ENCODE measurements at places on chromosomes 12 and 14.

- DNase-seq: peak; percentile 33
Observed at GRCh38 chr12:30985814-30986452, 59.4 kb downstream of the TSPAN11 start.

DNA sequence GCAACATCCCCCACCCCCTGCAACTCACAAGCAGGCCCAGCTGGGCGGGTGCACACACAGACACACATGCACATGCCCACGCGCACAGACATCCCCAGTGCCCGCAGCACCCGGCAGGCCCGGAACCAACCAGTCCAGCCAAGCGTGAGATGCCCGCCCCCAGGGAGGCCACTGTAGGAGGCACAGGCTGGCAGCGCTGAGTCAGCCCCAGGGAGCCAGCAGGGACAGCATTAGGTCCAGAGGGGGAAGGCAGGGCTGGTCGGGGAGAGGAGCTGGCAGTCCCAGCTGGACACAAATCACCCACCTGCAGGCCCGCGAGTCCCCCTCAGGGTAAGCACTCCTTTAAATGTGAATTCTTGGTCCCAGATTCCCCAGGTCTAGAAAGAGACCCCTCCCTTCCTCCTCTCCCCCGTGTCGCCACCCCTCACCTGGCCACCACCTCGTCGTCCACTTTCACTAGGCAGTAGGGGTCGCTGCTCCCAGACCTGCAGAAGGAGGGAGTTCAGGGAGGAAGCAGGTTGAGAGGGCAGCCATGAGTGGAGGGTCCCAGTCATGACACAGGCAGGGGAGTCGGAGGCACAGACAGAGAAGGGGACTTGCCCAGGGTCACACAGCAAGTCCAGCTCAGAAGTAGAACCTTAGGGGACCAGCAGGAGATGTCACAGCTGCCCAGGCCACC is 5.0 kb downstream of the RASAL1 start:
- no peak for DNase-seq

- no peak for DNase-seq
Observed at GRCh38 chr12:49976557-49976956, 3.8 kb downstream of the AQP6 start.

- no peak for DNase-seq
Observed at GRCh38 chr12:71671311-71671710, 7.2 kb downstream of the THAP2 start.

DNA sequence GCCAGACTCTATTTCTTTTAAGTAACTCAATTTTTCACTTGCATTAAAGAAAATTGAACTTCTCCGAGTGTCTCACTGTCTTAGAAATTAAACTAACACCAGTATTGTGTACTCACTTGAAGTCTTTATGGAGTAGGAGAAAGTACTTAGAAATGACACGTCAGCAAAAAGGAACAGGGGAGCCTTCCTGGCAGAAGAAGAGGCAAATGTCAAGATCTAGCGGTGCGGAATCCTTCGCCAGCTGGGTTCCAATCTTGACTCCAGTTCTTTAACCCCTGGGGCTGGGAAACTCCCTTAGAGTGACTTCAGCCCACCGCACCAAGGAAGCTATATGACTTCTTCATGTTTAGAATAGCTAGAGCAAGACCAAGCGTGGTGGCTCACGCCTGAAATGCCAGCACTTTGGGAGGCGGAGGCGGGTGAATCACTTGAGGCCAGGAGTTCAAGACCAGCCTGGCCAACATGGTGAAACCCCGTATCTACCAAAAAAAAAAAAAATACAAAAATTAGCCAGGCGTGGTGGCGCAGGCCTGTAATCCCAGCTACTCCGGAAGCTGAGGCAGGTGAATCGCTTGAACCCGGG is 34.4 kb downstream of the WBP11 start:
- DNase-seq: no peak

GRCh38 chr12:24950231-24950834 is 1.4 kb upstream of the BCAT1 start:
- no peak for DNase-seq

GRCh38 chr12:6952863-6953441 is 1.8 kb downstream of the PTPN6 start:
- DNase-seq: no peak

DNA sequence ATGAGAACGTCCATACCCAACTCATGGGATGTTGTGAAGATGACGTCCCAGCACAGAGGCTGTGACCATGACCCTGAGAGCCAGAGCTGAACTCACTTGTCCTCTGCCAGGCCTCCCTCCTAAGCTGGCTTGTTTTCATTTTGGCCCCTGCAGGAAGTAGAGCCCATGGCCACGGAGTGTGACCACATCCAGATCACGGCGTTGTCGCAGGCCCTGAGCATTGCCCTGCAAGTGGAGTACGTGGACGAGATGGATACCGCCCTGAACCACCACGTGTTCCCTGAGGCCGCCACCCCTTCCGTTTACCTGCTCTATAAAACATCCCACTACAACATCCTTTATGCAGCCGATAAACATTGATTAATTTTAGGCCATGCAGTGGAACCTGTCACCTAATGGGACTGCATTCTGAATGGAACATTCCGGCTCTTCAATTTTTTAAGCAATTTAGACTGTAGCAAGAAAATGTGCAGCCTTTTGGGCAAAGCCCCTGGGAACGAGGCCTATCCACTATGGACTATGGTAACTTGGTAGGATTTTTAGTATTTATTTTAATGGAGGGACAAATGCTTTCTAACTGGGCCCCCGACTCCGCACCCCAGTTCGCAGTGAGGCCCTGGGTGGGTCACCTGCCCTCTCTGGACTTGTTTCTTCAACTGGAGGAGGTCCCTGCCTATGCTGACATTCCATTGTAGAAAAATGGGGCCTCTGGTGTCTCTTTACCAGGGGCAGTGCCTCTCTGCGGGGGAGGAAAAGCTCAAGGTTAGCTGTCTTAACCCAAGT is 19.6 kb downstream of the OTUB2 start:
- no peak for DNase-seq

DNA sequence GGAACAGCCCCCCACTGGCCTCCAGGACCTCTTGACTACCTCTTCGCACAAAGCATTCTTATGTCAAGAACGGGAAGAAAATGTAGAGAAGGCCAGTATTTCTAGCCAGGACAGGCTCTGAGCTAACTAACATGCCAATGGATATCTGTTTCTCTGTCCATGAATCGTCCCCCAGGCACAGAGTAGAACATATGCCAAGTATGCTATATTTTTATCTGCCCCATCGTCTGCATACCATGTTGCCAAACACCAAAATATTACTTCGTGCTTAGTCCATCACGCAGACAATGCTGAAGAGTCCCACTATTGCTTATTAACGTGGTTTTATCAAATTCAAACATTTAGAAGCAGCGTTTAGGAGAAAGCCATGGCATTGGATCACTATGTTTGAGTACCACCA is 151.4 kb upstream of the CPSF6 start:
- no peak for DNase-seq
